Type B pancreatic cell (in vitro differentiated cells): ENCODE measurements at places on chromosomes 11 and 22.

DNA sequence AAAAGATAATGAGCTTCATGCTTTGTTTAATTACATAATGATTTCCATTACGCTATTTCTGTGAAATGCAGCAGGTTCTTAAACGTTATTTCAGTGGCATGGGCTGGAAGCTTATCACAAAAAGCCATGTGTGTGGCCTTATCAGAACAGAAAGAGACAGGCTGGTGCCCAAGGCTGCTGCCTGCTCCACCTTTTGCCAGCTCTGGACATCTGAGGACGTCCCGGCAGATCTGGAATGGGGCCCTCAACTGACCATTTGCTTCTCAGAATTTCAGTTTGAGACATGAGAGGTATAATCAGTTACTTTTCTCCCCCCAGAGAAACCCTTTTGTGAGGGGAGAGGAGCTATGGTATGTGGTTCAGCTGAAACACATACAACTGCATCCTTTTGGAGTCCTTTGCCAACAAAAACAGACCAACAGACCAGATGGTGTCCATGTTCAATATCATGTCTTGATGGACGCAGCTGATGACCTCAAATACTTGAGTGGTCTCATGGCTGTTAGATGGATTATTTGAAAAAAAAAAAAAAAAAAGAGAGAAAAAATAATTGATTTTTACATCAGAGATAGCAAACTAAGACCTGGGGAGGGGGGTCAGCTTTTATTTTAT lies 8.6 kb downstream of the CDPF1 start:
- no peaks in the 10 kb centered on the region for H3K27me3 ChIP-seq
- peaks cover 8% of the 10 kb centered on the region for H3K36me3 ChIP-seq
- H3K27ac ChIP-seq = no peak overlapping the region
- no peak for DNase-seq

DNA sequence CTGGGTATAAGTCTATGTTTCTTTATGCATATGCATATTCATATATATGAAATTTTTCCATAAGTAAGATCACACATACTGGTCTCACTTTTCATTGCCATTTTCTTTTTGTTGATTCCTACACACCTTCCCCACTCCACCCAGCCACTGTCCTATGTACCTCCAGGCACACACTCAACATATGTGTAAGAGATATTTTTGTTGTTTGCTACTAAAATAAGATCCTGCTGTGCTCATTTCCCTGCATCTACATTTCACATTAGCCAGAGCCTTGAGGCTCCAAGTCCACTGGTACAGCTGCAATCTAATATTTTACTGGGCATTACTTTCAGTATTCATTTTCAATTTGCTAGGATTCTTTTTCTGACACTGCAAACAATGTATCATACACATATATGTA lies 8.1 kb upstream of the KRTAP5-10 start:
- H3K36me3 ChIP-seq = no peaks in the 10 kb centered on the region
- no peaks in the 10 kb centered on the region for H3K4me1 ChIP-seq
- no peak overlapping the region for H3K4me3 ChIP-seq

DNA sequence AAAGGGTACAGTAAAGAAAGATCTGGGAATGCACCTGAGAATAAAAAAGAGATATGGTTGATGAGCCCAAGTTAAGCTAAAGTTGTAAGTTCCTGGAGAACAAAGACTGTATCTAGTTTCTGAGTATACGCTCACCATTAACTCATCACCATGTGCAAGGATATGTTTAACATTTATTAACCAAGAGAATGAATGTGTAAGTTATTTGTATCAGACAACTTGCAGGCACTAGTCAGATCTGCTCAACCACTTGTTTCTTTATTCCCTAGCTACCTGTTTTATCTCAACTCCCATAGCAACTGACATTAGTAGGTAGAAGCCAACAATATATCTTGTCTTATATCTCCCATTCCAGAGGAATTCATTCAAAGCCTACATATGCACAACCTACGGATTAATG lies 74.9 kb upstream of the KCNA4 start:
- DNase-seq = no peak
- H3K27me3 ChIP-seq = peaks cover 2% of the 10 kb centered on the region
- H3K4me3 ChIP-seq = no peak overlapping the region
- H3K27ac ChIP-seq = no peak overlapping the region
- peaks cover 7% of the 10 kb centered on the region for H3K4me1 ChIP-seq
- no peaks in the 10 kb centered on the region for H3K36me3 ChIP-seq

DNA sequence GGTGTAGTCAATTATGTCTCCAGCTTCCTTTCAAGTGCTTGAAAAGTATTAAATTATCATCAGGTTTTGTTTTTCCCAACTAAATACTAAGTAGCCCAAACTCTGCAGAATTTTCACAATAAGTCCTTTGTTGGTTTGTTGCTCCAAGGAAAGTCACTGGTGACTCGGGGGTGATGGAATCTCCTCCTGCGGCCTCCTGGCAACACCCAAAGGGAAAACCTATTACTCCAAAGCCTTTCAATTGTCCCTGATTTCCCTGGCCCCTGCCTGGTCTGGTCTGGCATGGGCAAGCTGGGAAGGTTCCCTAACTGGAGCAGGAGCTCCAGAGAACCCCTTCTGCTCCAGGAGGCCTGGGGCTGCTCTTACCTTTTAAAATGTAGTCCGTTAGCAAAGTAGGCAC lies 47.9 kb downstream of the FEZ1 start:
- H3K36me3 ChIP-seq = no peaks in the 10 kb centered on the region
- DNase-seq = peak; percentile 24
- no peak overlapping the region for H3K4me3 ChIP-seq
- H3K4me1 ChIP-seq = peaks cover 45% of the 10 kb centered on the region
- H3K27me3 ChIP-seq = no peaks in the 10 kb centered on the region
- no peak overlapping the region for H3K27ac ChIP-seq

GRCh38 chr11:332651-333480 lies 12.2 kb upstream of the IFITM3 start:
- H3K4me1 ChIP-seq = peaks cover 46% of the 10 kb centered on the region
- H3K36me3 ChIP-seq = no peaks in the 10 kb centered on the region
- DNase-seq = no peak
- no peak overlapping the region for H3K4me3 ChIP-seq

DNA sequence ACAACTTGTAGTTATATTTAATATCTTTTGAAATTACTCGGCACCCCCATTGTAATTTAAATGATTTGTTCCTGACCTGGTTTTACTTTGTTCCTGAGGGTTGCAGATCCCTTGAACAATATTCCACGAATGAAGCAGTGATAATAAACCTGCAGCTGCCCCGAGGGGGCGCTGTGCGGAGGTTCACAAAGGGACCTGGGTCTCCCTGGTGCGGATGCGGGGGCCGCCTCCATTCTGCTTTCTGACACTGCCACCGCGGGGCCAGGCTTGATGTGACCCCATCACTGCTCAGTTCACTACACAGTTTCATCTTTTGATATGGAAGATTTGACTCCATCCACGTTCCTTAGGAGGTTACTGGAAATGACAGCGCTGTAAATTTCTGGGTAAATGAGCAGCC lies 62.9 kb upstream of the PRODH start:
- H3K27me3 ChIP-seq = peaks cover 62% of the 10 kb centered on the region
- DNase-seq = no peak
- H3K4me1 ChIP-seq = peaks cover 4% of the 10 kb centered on the region
- H3K36me3 ChIP-seq = no peaks in the 10 kb centered on the region

- no peak overlapping the region for H3K4me3 ChIP-seq
- H3K4me1 ChIP-seq = no peaks in the 10 kb centered on the region
- H3K36me3 ChIP-seq = no peaks in the 10 kb centered on the region
- no peak overlapping the region for H3K27ac ChIP-seq
- DNase-seq = no peak
These were observed 719.6 kb downstream of the BRD1 start for GRCh38 chr22:49107961-49108530.

- no peak for DNase-seq
- H3K4me3 ChIP-seq = no peak overlapping the region
- no peak overlapping the region for H3K27ac ChIP-seq
- no peaks in the 10 kb centered on the region for H3K27me3 ChIP-seq
These were observed 3.6 kb downstream of the CTSW start for GRCh38 chr11:65883058-65883761.

DNA sequence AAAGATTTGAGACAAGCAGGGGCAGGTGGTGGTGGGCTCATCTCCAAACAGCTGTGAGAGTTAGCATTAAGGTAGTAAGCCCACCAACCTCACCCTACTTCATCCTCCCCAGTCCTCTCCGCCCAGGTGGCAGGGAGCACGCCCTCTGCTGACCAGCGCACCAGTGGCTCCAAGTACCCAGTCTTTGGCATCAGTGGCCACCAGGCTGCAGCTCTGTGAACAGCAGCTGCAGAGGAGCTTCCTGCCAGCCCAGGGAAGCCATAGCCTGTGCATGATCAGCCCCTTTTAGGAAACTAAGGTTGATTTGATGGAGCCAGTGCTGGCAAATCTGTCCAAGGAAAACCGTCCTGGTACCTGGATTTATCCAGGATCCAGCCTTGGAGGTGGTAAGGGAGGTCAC lies 21.7 kb downstream of the CAVIN3 start:
- H3K4me3 ChIP-seq = no peak overlapping the region
- no peak for DNase-seq
- no peak overlapping the region for H3K27ac ChIP-seq
- no peaks in the 10 kb centered on the region for H3K36me3 ChIP-seq
- peaks cover 7% of the 10 kb centered on the region for H3K4me1 ChIP-seq

DNA sequence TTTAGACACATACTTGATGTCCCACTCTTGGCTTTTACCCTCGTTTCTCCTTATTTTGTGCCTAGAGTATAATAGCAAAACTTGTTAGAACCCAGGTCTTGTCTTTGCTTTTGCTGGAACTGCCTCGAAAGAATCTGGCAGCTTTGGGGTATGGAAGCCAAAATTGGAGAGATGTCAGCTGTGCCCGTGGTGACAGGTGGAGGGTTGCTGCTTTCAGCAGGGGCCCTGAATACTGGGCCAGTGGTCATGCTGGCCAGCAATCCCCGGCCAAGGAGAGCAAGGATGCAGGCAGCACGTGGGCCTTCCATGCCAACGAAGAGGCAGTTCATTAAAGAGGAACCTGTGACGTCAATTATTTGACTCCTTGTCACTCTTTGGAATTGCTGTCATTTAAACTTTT lies 181.1 kb downstream of the HIPK3 start:
- no peaks in the 10 kb centered on the region for H3K4me1 ChIP-seq
- H3K27me3 ChIP-seq = no peaks in the 10 kb centered on the region
- no peak overlapping the region for H3K27ac ChIP-seq
- no peak for DNase-seq
- no peak overlapping the region for H3K4me3 ChIP-seq
- peaks cover 3% of the 10 kb centered on the region for H3K36me3 ChIP-seq

- peaks cover 3% of the 10 kb centered on the region for H3K36me3 ChIP-seq
- H3K4me1 ChIP-seq = no peaks in the 10 kb centered on the region
- no peak for DNase-seq
- H3K4me3 ChIP-seq = no peak overlapping the region
- peaks cover 10% of the 10 kb centered on the region for H3K27me3 ChIP-seq
These were observed 53.6 kb downstream of the SYT13 start for GRCh38 chr11:45232341-45233080.

- H3K4me1 ChIP-seq = no peaks in the 10 kb centered on the region
- no peak overlapping the region for H3K4me3 ChIP-seq
- no peak overlapping the region for H3K27ac ChIP-seq
- no peaks in the 10 kb centered on the region for H3K27me3 ChIP-seq
- H3K36me3 ChIP-seq = peaks cover 30% of the 10 kb centered on the region
- DNase-seq = no peak
These were observed 14.9 kb downstream of the SAMM50 start for GRCh38 chr22:43969989-43970755.

GRCh38 chr11:103940551-103940950 lies 95.9 kb upstream of the DDI1 start:
- no peak overlapping the region for H3K27ac ChIP-seq
- no peaks in the 10 kb centered on the region for H3K4me1 ChIP-seq
- H3K4me3 ChIP-seq = no peak overlapping the region
- no peak for DNase-seq
- H3K36me3 ChIP-seq = peaks cover 10% of the 10 kb centered on the region

DNA sequence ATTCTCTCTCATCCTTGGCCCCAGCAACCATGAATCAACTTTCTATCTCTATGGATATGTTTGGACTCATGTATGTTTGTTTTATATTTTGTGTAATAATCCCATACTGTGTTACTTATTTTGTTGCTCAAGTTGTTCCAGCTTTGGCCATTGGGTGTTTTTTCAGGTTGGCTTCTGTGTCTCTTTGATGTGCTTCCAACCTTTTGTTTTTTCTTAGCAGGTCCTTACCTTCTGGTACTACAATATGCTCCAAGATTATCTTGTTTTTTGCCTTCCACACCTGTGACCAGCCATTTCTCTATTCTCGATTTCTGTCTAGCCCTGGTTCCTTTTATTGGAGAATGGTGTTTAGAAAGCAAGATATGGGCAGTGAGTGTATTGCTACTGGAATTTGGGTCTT lies 14.2 kb downstream of the GVQW3 start:
- no peak for DNase-seq
- no peak overlapping the region for H3K4me3 ChIP-seq
- no peak overlapping the region for H3K27ac ChIP-seq
- H3K36me3 ChIP-seq = no peaks in the 10 kb centered on the region
- peaks cover 6% of the 10 kb centered on the region for H3K4me1 ChIP-seq
- H3K27me3 ChIP-seq = peaks cover 11% of the 10 kb centered on the region

DNA sequence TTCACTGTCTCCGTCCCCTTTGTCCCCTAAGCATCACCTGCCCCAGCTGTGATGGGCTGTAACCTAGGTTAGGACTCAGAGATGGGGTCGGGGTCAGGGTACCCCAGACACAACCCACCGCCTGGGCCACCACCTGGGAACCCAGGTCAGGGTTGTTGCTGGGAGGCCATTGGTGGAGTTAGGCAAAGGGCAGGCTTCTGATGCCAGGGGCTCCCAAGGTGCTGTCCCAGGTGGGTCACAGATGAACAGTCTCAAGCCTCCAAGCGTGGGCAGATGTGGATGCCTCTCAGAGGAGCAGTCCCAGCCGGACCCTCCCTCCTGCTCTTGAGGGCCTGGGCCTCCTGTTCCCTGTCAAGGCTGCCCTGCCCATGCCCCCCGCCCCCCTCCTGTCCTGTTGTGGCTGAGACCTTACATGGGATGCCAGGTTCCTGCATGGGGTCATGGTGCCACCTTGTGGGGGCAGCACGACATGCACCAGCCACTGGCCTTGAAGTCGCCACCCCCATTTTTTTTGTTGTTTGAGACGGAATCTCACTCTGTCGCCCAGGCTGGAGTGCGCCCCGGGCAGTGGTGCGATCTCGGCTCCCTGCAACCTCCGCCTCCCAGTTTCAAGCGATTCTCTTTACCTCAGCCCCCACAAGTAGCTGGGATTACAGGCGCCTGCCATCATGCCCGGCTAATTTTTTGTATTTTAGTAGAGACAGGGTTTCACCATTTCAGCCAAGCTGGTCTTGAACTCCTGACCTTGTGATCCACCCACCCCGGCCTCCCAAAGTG lies 12.1 kb downstream of the GATD1 start:
- no peak overlapping the region for H3K4me3 ChIP-seq
- H3K27me3 ChIP-seq = no peaks in the 10 kb centered on the region
- peak; percentile 69 for DNase-seq
- H3K36me3 ChIP-seq = peaks cover 4% of the 10 kb centered on the region

DNA sequence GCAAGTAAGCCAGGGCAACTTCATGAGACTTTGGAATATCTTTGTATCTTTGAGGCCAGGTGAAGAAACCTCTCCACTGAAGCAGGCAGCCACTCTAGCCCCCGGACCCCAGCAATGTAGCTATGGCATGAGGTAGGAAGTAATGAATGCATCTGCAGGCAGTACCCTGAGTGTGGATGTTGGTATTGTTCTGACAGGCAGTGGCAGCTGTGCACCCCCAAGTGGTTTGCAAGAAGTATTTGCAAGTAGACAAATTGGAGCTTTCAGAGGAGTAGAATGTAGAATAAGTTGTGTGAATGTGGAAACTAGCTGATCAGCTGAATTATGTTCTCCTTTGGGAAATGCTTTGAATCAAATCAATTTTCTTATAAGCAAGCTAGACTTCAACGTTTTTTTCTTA lies 194.4 kb upstream of the PGR start:
- no peaks in the 10 kb centered on the region for H3K36me3 ChIP-seq
- H3K27ac ChIP-seq = no peak overlapping the region
- peaks cover 9% of the 10 kb centered on the region for H3K27me3 ChIP-seq
- H3K4me1 ChIP-seq = no peaks in the 10 kb centered on the region
